ENCODE measurements at places on chromosomes 12 and 14. TPM values are rescaled to one million over a fixed set of nuclear protein-coding genes. Genes with fewer than 3 reads are reported as not detected.
A peak's percentile ranks its signal among the peaks of the same experiment; 100 is the strongest.

GRCh38 chr12:4160314-4161040 lies 113.1 kb upstream of the CCND2 start:
- DNase-seq = no peak
- peaks cover 3% of the 10 kb centered on the region for H3K36me3 ChIP-seq
- H3K27ac ChIP-seq = no peak overlapping the region

DNA sequence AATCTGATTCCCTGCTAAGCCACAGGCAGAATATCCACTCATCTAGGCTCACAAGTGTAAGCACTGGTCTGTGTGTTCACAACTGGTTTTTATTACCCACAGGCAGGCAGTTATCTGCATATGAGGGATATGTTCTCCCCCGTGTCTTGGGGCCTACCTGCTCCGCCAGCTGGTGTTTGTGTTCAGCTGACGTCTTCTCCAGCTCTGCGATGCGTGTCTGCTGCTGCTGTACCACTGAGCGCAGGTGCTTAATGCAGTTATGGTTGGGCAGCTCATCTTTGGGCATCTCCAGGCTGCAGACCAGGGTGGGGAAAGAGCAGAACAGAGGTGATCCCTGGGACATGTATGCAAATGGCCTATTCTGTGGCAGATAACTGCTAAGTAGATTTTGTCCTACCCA lies 13.7 kb downstream of the RNF41 start:
- peaks cover 4% of the 10 kb centered on the region for H3K27me3 ChIP-seq
- peaks cover 43% of the 10 kb centered on the region for H3K36me3 ChIP-seq
- no peak for DNase-seq
- H3K4me3 ChIP-seq = no peak overlapping the region
- peaks cover 24% of the 10 kb centered on the region for H3K4me1 ChIP-seq
- H3K27ac ChIP-seq = peak overlapping the region; percentile 50

DNA sequence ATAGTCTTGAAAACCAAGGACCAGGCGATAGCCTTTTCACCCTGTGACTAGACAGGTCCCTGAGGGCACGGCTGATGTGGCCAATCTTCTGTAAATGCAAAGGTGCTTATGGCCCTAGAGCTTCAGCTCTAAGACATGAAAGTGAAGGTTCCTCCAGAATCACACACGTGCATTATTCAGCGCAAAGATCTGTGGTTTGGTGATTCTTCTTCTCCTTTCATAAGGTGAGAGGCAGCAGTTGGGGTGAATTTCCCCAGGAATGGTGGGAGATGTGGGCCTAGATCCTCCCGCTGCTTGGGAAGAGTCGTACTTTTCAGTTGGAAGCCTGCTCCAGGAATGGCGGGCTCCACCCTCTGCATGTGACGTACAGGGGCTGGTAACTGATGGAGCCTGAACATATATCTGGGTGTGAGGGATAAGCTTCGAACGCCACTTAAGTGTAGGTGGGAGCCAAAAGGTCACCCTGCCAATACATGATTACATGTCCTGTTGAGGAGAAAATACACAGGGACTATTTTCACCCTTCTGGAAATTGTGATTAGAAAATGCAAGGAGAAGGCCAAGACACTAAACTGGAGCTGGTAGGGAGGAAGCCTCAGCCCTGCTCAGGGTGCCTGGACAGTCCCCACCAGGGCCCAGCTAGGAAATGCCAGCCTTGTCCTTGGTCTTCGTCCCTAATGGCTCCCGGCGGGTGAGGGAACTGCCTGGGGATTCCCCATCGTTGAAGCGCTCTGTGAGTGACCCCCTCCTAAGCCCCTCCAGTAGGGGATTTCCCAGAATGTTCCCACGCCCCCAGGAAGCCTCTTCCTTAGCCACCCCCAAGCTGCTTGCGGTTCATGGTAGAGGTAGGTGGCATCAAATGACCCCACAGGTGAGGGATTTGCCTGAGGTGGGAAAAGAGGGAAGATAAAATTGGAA lies 17.6 kb downstream of the BATF start:
- H3K27me3 ChIP-seq = peaks cover 13% of the 10 kb centered on the region
- peaks cover 27% of the 10 kb centered on the region for H3K4me1 ChIP-seq
- H3K4me3 ChIP-seq = no peak overlapping the region
- no peak overlapping the region for H3K27ac ChIP-seq
- H3K36me3 ChIP-seq = no peaks in the 10 kb centered on the region

DNA sequence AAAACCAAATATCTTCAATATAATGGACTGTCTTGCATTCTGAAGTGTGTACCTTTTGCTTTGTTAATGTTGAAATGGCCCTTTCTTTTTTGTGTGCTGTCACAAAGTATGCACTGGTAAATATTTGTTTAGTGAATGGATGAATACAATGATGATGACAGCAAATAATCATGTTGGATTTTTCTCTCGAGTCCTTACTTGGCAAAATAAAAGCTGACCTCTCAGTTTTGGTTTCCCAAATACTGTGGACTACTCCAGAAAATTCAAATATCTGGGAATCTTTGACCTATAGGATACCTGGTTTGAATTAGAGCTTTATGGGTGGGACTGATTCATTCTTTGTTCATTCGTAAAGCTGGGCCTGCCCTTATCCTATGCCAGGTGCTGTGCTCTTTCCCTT lies 5.5 kb downstream of the UBE3B start:
- no peak overlapping the region for H3K4me3 ChIP-seq
- H3K27ac ChIP-seq = no peak overlapping the region
- peaks cover 8% of the 10 kb centered on the region for H3K36me3 ChIP-seq
- H3K27me3 ChIP-seq = no peaks in the 10 kb centered on the region

DNA sequence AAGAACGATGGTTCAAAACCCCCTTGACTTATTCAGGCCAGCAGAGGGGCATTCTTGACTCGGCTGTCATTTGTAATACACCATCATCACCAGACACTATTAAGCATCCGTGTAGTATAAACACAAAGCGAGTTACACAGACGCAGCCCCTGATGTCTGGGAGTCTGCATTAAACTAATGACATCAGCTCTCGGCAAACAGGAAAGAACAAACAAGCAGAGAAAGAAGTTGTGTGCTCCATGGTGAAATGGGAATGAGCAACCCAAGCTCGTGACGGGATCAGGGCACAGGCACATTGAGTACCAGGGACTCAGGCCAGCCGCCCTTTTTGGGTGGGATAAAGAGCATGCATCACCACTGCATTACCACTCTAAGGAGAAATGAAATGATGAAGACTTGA lies 460.1 kb downstream of the MED13L start:
- peaks cover 29% of the 10 kb centered on the region for H3K27me3 ChIP-seq
- H3K4me1 ChIP-seq = no peaks in the 10 kb centered on the region
- H3K27ac ChIP-seq = no peak overlapping the region
- DNase-seq = no peak

GRCh38 chr14:37711831-37712475 lies 116.5 kb downstream of the TTC6 start:
- no peak overlapping the region for H3K4me3 ChIP-seq
- H3K36me3 ChIP-seq = no peaks in the 10 kb centered on the region
- DNase-seq = no peak
- no peaks in the 10 kb centered on the region for H3K27me3 ChIP-seq
- H3K4me1 ChIP-seq = peaks cover 49% of the 10 kb centered on the region

GRCh38 chr12:103879048-103879692 lies 38.1 kb upstream of the NT5DC3 start:
- no peak overlapping the region for H3K4me3 ChIP-seq
- H3K4me1 ChIP-seq = peaks cover 28% of the 10 kb centered on the region
- no peak overlapping the region for H3K27ac ChIP-seq
- no peak for DNase-seq

GRCh38 chr14:50875359-50876070 lies 3.7 kb downstream of the ABHD12B start:
- no peak overlapping the region for H3K27ac ChIP-seq
- H3K36me3 ChIP-seq = peaks cover 5% of the 10 kb centered on the region
- peak; percentile 18 for DNase-seq
- H3K27me3 ChIP-seq = peaks cover 44% of the 10 kb centered on the region
- peaks cover 18% of the 10 kb centered on the region for H3K4me1 ChIP-seq

- H3K4me3 ChIP-seq = no peak overlapping the region
- H3K36me3 ChIP-seq = peaks cover 4% of the 10 kb centered on the region
- H3K27me3 ChIP-seq = no peaks in the 10 kb centered on the region
- peaks cover 13% of the 10 kb centered on the region for H3K4me1 ChIP-seq
These were observed 57.2 kb upstream of the AEBP2 start for GRCh38 chr12:19382111-19382526.

PTPRR gene
- total RNA-seq = 0.40 TPM

DNA sequence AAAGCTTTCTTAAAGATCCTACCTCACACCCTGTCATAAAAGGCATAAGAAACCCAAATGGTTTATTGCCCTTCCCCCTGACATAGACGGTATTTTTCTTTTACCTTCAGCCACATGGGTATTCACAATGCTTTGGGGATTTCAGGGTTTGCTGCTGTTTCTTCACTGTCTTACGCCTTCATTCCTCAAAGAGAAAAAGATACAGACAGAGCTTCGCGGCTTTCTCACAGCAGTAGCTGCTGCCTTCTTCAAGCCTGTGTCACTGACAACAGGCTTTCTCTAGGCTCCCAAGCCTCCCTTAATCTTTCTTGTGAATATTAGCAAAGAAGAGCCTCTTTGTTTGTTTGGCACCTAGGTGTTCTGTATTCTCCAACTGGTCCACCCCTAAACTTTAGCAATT lies 197.4 kb upstream of the ARID2 start:
- H3K4me1 ChIP-seq = no peaks in the 10 kb centered on the region
- no peak overlapping the region for H3K27ac ChIP-seq
- no peak for DNase-seq
- H3K36me3 ChIP-seq = no peaks in the 10 kb centered on the region
- no peak overlapping the region for H3K4me3 ChIP-seq

IFNG-AS1 gene
- total RNA-seq = not detected

- H3K4me3 ChIP-seq = peak overlapping the region; percentile 45
- peak overlapping the region; percentile 92 for H3K27ac ChIP-seq
- no peaks in the 10 kb centered on the region for H3K27me3 ChIP-seq
- H3K4me1 ChIP-seq = peaks cover 82% of the 10 kb centered on the region
- peaks cover 66% of the 10 kb centered on the region for H3K36me3 ChIP-seq
These were observed 17.3 kb downstream of the TTC8 start for GRCh38 chr14:88841741-88842140.

DNA sequence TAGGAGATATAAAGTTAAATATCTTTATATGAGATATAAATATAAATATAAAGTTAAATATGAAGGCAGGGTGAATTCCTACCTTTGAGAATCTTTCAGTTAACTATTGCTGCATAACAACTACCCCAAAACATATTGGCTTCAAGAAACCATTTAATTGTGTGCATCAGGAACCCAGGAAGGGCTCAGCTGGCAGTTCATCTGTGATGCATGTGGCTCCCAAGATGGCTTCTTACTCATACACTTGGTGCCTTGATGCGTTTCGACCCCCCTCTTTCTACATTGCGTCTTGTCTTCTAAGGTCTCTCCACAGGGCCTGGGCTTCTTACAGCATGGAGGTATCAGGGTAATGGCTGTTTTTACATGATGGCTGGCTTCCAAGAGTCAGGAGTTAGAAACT lies 253.9 kb upstream of the CRY1 start:
- H3K4me3 ChIP-seq = no peak overlapping the region
- peaks cover 3% of the 10 kb centered on the region for H3K27me3 ChIP-seq
- no peak for DNase-seq
- no peaks in the 10 kb centered on the region for H3K36me3 ChIP-seq
- H3K4me1 ChIP-seq = no peaks in the 10 kb centered on the region

DNA sequence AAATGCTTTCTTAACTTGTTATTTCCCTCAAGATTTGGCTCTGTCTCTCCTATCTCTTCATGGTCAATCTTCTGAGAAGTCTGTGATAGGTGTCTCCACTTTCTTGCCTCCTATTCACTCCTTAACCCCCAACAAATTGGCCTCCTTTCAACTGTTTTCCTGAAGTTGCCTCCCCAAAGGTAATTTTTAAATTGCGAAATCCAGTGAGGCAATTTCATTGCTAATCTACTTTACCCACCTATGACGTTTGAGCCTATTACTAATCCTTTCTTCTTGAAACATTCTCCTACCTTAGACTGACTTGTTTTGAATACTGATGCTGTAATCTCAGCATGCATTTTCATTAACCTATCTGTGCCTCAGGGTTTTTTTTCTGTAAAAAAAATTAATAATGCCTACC lies 6.0 kb upstream of the KCNH5 start:
- no peaks in the 10 kb centered on the region for H3K4me1 ChIP-seq
- peaks cover 8% of the 10 kb centered on the region for H3K27me3 ChIP-seq
- no peak for DNase-seq
- no peak overlapping the region for H3K4me3 ChIP-seq
- H3K36me3 ChIP-seq = no peaks in the 10 kb centered on the region

- peaks cover 32% of the 10 kb centered on the region for H3K4me1 ChIP-seq
- no peak overlapping the region for H3K27ac ChIP-seq
- H3K27me3 ChIP-seq = no peaks in the 10 kb centered on the region
- no peak for DNase-seq
These were observed 1.6 kb upstream of the PACS2 start for GRCh38 chr14:105312973-105313372.

ATP5F1B gene
- 789 TPM for total RNA-seq

PIANP gene
- total RNA-seq = 2.4 TPM

GRCh38 chr14:56137849-56138248 lies 19.6 kb downstream of the PELI2 start:
- no peak overlapping the region for H3K27ac ChIP-seq
- no peak overlapping the region for H3K4me3 ChIP-seq
- DNase-seq = no peak
- no peaks in the 10 kb centered on the region for H3K4me1 ChIP-seq
- no peaks in the 10 kb centered on the region for H3K36me3 ChIP-seq
- peaks cover 5% of the 10 kb centered on the region for H3K27me3 ChIP-seq

DNA sequence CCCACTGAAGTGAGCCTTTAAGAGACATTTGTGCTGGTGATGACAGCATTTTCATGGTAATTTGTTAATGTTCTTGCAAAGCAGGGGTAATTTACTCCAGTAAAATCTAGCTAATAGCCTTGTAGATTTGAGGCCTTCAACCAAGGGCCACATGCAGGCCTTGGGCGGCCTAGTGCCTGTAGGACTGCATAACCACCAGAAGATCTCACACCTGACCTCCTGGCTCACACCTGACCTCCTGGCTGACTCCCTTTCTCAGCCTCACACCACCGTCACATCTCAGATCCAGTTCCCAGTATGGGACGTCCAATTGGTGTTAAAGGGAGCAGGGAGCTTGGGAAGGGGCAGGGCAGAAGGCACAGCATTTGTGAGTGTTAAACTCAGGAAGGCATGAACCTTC lies 26.9 kb downstream of the C12orf42 start:
- H3K4me1 ChIP-seq = no peaks in the 10 kb centered on the region
- no peak overlapping the region for H3K4me3 ChIP-seq
- DNase-seq = no peak
- no peak overlapping the region for H3K27ac ChIP-seq
- H3K36me3 ChIP-seq = no peaks in the 10 kb centered on the region

CCDC175 gene
- not detected for total RNA-seq

- DNase-seq = peak; percentile 47
- H3K27me3 ChIP-seq = no peaks in the 10 kb centered on the region
- no peaks in the 10 kb centered on the region for H3K36me3 ChIP-seq
- H3K4me3 ChIP-seq = peak overlapping the region; percentile 66
These were observed 247.1 kb downstream of the AKAP6 start for GRCh38 chr14:32576088-32576795.

METTL1 gene
- 33.1 TPM for total RNA-seq

RNU6-8 gene
- total RNA-seq = not detected

DENR gene
- 62.4 TPM for total RNA-seq

NPFF gene
- not detected for total RNA-seq

BICDL1 gene
- total RNA-seq = not detected

DNA sequence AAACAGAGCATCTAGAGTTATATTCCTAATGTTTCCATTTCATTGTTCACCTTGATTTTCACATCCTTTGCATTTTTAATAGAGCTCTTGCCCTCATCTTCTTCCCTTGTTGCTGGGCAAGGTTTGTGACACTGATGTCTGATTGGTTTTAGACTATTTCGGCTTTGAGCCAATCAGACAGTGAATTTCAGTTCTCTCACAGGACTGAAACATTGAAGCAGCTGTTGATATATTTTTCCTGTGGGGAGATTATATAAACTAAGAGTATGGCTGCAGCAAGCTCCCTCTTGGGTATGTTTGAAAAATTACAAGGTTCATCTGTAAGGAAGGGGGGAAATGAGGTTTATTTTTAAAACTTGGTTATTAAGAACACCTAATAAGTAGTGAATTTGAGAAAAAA lies 51.2 kb downstream of the ATF7IP start:
- H3K4me3 ChIP-seq = peak overlapping the region; percentile 11
- peaks cover 26% of the 10 kb centered on the region for H3K4me1 ChIP-seq
- peak overlapping the region; percentile 77 for H3K27ac ChIP-seq

All from HFFc6 (cell line).